MV-4-11 (cell line): ENCODE measurements at places on chromosomes 5 and 9.

DNA sequence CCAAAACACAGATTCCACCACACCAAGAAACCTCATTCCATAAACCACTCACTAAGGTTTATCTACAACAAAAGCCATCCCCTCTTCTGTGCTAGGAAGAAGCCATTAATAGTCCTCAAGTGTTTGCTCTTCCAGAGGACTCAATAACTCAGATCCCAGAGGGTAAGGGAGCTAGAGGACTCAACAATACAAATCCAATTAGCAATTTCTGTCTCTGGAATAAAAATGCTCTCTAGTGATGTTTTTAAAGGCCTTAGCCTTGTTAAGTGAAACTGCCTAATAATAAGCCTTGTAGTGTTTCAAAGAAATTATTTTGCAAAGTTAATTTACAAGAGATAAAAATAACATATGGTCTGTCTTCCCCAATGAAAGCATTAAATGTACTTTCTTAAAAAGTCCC, 942.4 kb downstream of the CDH12 start:
- no peak for DNase-seq

DNA sequence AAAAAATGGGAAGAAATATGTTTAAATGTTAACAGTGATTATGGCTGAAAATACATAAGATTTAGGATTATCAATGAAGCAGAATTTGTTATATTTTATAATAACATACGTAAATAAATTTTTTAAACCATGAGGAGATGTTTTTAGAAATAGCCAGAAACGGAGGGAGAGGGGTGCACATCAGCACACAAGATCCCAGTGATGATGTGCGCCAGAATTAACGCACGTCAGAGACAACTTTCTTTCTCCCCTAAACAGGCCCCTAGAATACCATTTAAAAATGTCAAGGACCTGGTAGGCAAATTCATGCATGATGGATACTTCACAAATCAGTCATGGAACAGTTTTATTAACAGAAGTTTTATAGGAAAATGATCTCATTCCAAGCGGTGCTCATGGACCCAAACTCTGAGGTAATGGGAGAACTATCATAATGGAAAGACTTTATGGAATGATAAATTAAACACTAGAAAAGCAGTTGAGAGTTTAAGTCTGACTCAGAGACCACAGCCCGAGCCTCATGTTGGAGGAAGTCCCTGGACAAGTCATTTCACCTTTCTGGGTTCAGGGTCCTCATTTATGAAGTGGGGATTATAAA, 258.9 kb upstream of the GAS1 start:
- peak; percentile 47 for DNase-seq

GRCh38 chr9:73173557-73174329, 22.1 kb downstream of the ANXA1 start:
- no peak for DNase-seq

- no peak for DNase-seq
Measured at GRCh38 chr5:117551236-117551635, 976.6 kb upstream of the SEMA6A start.

DNA sequence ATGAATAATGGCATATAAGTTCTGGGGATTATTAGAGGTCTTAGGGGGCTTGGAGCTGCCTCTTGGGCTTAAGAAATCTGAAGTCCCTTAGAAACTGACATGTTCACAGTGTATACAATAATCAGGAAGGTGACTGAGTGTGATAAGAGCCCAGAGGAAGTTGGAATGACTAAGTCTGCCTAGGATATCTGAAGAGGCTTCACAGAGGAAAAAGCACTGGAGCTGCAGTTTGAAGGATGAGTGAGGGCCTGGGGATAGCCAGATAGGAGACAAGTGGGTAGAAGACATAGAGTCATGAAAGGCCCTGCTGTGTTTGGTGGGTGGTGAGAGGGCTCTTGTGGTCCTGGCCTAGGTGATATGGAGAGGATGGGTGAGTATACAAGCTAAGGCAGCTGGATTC, 8.8 kb downstream of the NEUROG1 start:
- no peak for DNase-seq

- DNase-seq = no peak
Measured at GRCh38 chr9:24071716-24072115, 245.7 kb upstream of the ELAVL2 start.
